Suprapubic skin (tissue), 4 donors: ENCODE measurements at places on chromosomes 5 and 9.

- no peak for DNase-seq
These were observed 45.9 kb upstream of the PJA2 start for GRCh38 chr5:109455598-109456096.

DNA sequence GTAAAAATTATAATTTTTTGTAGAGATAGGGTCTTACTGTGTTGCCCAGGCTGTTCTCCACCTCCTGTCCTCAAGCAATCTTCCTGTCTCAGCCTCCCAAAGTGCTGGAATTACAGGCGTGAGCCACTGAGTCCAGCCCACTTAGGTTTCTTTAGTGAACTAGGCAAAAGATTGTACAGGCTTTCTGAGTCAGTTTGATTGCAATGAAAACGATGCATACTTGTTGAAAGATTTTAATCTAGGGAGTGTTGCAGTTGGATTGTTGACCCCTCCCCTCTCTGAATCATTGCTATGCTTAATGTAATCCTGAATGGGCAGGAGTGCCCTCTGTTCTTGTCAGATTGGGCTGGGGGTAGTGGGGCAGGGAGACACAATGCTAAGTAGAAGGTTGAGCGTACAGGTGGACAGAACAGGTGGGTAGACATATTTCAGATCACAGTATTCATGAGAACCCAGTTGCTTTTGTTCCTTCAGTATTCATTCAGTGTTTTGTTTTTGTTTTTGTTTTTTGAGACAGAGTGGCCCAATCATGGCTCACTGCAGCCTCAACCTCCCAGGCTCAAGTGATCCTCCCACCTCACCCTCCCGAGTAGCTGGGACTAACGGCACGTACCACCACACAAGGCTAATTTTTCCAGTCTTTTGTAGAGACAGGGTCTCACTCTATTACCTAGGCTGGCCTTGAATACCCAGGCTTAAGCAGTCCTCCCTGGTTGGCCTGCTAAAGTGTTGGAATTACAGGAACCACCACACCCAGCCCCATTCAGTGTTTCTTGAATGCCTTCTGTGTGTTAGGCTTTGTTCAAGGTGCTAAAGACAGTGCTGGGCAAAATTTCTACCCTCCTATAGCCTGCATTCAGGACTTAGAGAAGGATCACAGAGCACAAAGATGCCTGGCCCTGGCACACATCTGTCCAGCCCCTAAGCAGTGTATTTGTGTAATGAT, 70.1 kb downstream of the KIAA1958 start:
- no peak for DNase-seq

DNA sequence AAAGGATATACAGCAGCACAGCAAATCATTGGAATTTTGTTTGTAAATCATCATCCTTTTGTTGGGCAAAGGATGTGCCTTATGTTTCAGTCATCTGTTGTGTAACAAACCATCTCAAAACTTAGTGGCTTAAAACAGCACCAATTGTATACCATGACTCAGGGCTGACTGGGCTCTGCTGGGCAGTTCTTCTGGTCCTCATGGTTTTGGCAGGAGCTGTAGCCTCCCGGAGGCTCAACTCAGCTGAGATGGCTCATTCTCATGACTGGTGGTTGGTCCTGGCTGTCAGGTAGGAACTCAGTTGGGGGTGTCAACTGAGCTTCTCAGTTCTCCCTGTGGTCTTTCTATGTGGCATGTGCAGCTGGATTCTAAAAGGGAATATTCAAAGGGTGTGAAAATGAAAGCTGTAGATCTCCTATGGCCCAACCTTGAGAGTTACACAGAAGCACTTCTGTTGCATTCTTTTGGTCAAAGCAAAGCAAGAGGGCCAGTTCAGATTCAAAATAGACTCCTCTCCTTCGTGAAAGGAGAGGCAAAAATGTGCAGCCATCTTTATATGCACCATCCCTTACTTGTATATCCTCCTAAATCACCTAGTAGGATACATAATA, 39.1 kb upstream of the CPEB4 start:
- DNase-seq, result no peak

- DNase-seq, result no peak
These were observed 358.8 kb upstream of the ARRDC3 start for GRCh38 chr5:91741764-91742505.

- peak; percentile 89 for DNase-seq
These were observed 9.4 kb upstream of the RPS14 start for GRCh38 chr5:150458802-150459557.

DNA sequence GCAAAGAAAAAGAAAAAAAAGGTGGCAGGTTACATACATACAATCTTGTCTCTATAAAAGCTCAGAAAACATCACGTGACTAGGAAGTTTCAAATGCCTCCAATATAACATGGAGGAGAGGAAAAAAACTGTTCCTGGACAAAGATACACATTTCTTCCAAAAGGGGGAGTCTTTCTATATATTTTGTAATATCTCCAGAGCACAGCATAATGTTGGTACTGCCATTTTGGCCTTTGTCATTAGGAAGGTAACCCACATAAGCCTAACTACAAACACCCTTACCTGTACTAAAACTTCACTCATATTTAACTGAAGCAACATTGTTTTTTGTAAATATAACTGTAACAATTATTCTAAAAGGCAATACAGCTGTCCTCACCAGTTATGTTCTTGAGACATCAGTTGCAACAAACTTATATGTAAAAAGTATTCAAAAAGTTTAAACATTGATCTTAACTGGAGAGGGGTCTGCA, 1.2 kb upstream of the BTF3 start:
- no peak for DNase-seq

DNA sequence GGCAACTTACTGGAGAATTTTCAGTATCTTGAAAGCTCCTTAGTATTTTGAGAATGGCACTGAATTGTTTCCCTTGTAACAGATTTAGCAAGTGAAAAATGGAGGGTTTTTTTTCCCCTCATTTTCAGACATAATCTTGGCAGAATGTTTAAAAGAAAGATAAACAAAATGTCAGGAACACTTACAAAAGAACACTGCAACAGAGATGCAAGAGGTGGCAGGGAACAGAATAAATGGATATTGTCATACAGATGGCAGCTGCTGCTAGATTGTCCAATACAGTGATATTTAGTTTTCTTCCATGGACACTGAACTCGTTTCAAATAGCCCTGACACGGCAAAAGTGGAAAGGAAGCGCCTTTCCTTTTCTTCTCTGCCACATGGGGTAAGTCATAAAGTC, 76.9 kb upstream of the ZNF608 start:
- no peak for DNase-seq

- DNase-seq, result no peak
These were observed 757.5 kb upstream of the ZNF608 start for GRCh38 chr5:125503946-125504345.

DNA sequence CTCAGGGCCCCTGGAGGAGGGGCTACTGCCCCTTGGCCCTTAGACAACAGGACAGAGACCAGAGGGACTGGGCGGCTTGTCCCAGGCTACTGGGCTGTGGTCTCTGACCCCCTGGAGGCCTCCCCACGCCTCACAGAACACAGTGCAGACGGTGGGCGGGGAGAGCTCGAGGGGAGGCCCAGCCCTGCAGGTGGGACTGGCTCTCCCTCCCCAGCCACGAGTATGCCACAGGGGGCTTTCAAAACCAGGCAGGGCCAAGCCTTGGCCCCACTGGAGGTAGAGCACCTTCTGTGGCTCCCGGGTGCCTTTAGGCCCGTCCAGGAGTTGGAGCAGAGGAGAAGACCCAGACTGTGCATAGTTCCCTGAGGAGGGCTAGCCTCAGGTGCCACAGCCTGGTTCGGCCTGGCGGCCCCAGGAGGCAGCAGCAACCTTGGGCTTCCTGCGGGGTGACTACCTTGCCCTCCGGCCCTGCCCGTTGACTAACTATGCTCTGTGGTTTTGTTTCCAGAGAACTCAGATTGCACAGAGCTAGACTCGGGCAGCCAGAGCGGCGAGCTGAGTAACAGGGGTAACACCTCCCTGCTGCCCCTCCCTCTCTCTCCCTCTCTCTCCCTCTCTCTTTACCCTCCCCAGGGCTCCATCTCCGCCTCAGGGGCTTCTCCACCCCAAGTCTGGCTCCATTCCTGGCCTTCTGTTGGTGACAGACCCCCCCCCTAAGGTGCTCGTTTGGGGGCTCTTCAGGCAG, 15.5 kb downstream of the CARD19 start:
- peak; percentile 51 for DNase-seq

GRCh38 chr5:41966401-41967105, 41.5 kb downstream of the FBXO4 start:
- DNase-seq, result no peak

GRCh38 chr9:123943671-123944070, 13.7 kb upstream of the DENND1A start:
- no peak for DNase-seq

DNA sequence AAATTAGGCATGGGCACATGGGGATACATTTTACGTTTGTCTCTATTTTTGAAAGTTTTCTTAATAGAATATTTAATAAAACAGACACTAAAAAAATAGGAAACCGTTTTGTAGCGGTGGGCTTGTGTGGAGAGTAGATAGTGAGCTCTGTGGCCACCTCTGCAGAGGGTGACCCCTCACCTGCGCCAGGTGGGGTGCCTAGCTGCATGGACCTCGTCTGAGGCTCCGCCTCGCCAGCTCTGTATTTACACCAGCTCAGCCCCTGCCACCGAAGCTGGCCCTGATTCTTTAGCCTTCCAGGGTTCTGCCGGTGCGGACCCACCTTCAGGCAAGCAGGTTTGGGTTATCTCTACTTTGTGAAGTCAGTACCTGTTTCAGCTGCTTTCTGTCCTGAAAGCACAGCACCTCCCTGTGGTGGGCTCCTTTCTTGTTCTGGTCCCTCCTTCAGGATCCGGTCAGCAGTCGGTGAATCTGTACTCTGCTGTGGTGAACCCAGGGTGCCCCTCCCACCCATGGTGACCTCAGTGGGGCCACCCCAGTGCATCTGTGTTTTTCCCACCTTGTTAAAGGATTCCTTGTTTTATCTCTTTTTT, 105.2 kb upstream of the CACNA1B start:
- DNase-seq, result no peak
